ENCODE measurements at places on chromosomes 6 and 20.

DNA sequence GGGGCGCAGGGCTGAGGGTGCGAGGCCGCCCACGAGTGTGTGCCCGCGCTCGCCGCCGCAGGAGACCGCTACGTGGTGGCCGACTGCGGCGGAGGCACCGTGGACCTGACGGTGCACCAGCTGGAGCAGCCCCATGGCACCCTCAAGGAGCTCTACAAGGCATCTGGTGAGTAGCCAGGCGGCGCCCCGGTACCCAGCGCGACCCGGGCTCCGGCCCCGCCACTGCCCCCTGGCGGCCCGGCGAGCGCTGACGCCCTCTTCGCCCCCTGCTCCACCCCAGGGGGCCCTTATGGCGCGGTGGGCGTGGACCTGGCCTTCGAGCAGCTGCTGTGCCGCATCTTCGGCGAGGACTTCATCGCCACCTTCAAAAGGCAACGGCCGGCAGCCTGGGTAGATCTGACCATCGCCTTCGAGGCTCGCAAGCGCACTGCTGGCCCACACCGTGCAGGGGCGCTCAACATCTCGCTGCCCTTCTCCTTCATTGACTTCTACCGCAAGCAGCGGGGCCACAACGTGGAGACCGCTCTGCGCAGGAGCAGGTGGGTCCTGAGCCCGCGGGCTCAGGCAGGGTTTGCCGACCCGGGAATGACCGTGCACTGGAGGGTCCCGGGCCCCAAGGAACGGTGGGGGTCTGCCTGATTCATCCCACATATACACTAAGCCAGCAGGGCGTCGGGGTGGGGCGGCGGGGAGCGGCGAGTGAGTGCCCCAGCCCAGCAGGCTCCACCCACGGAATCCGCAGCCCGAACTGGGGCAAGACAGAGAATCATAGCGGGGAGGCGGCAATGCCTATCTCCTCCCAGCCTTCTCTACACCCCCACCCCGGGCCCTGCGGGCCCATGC, 17.4 kb downstream of the HSPA12B start:
- no peak for DNase-seq

DNA sequence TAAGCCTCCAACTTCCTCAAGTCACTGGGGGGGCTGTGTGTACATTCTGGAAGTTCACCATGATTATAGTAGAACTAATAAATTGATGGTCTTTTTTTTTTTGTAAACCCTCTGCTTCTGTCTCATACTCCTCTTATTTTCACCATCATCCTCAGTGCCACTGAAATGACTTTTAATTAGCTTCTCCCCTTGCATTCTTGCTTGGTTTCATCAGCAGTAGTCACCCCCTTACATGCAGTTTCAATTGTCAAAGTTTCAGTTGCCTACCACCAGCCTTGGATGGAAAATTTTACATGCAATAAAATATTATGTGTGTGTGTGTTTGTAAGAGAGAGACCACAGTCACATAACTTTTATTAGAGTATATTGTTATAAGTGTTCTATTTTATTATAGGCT, 175.8 kb upstream of the BMP5 start:
- no peak for DNase-seq

DNA sequence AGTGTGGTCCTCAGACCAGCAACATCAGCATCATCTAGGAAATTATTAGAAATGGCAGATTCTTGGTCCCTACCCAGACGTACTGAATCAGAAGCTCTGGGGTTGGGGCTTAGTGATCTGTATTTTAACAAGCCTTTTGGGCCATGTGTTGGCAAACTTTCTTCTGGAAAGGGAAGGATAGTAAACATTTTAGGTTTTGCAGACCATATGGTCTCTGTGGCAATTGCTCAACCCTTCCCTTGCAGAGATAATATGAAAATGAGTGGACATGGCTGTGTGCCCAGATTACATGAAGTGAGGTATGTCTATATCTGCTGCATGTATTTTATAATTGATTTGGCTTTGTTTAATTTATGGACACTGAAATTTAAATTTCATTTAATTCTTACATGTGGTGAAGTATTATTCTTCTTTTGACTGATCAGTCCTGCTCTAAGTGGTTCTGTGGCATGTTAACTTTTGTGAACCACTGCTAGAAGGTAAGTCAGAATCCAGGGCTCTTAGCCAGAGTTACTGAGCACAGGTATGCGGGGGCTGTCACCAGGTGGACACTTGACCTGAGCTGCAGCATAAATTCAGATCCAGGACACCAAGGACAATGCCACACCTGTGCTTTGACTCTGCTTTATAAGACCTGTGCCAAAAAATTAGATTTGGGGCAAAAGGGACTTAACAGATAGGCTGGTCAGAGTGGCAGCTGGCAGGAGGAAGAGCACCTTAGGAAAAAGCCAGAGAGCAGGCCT, 43.2 kb downstream of the LY86 start:
- no peak for DNase-seq

DNA sequence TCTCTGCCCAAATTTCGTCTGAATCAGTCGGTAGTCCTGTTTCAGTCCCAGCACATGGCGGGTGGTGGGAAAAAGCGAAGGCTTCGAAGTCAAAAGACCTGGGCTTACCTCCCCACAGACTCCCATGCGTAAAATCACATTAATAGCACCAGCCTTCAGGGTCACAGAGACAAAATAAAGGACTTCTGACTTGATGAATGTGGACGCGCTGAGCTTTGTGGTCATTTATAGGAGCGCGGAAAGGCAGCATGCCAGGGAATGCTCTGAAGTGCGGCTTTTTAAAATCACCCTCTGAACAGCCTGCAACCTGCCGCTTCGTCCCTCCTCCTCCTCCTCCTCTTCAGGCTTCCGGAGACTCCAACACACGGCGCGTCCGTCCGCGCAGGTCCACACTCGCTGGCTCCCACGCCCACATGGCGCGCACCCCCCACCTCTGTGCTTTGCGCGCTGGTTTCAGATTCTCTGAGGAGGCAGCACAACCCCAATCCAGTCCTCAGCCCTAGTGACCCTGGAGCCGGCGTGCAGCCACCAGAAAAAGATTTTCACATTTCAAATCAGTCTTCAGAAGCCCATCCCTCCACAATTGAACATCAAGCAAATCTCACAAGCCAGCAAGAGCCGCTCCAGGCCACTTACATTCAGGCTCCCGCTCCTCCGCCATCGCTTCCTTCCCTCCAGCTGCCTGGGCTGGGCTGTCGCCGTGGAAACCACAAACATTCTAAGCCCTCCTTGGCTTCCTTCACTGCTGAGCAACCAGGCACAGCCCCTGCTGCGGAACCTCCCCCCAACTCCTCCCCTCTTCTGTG, at the start of gene C6orf118:
Gene C6orf118, minus strand, starts transcription at position 680 of the 806 bp plus-strand sequence. Its CDS starts 19 bp downstream, at position 661.
- no peak for DNase-seq

GRCh38 chr6:142932889-142933288, 12.1 kb downstream of the HIVEP2 start:
- DNase-seq = no peak

DNA sequence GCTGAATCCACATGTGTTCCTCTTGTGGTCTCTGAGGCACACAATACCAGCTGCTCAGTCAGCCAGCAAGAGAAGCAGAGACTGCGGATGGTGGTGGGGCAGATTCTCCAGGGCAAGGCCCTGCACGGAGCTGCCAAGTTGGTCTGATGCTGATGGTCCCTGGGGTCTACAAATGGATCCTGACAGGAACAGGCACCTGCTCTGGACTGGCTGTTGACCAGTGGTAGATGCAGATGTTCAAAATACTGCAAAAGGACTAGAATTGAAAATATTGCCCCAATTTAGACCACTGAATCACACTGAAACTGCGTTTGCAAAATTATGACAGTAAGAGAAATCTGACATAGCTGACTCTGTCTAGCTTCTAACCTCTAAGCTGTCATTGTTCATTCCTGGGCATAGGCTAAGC, 29.6 kb upstream of the TUBB2A start:
- no peak for DNase-seq

DNA sequence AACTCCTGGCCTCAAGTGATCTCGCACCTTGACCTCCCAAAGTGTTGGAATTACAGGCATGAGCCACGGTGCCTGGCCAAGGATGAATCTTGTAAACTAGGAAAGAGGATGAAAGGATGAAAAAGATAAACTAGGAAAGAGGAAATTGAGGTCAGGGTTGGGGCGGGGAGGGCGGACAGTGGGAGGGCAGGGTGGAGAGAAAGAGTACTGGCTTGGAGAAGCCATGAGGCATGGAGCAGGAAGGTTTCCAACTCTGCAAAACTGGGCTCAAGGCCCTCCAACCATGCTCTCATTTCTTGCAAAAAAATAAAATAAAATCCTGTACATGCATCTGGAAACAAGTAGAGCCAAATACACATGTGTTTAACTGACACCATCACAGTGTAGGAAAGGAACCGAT, 256.6 kb upstream of the SGK1 start:
- no peak for DNase-seq

GRCh38 chr20:37946946-37947345, 44.0 kb downstream of the VSTM2L start:
- DNase-seq = no peak

DNA sequence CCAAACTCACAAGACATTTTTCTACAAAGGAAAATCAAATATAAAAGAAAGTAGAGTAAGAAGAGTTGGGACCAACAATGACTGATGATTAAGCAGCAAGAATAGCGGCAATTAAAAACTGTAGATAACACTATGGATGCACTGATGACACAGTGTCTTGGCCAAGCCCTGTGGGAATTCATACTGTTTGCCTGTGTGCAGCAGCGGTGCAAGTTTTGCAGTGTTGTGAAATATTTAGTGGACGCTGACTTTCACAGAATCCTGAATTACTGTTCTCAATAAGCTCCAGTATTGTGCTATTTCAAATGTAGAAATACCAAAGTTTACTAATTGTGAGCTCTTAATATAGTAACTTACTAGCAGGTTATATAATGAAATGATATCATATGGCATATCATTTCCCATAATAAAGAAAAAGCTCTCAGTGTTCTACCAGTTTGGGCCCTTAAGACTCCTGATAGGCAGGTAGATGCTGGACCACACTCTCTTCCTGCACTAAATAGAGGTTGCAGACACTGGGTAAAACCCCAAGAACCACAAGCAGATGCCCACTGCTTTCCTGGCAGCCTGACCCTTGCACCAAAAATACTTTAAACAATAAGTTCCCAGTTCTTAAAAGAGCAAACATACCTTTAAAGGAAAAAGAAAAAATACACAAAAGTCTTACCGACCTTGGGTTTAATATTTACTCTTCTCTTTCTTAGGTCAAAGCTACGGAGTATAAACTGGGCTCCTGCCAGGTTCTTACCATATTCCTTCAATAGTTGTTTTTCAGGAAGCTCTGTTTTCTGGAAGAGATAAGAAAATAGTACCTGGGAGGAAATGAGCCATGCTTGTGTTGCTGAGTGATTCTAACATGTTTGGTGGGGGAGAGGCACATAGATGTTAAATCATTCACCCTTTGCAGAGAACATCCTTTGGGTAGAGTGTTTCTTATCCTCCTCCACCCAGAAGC, 41.6 kb downstream of the ANKEF1 start:
- DNase-seq = no peak

DNA sequence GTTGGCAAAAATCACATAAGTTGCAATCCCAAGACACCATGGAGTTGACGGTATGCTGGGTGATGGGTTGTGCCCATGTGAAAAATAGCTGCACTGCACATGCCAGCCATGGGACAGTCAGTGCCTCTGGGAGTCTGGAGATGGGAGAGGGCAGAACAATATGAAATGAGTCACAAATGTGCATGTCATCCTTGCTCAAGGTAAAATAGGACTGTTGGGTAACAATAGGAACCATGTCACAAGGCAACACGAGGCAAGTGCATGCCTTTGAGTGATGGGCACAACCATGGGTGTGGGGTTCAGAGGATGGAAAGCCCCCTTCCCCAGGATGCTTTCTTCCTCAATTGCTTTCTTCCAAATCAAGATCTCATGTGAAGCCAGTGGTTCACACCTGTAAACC, 70.5 kb upstream of the PIM1 start:
- DNase-seq = no peak

DNA sequence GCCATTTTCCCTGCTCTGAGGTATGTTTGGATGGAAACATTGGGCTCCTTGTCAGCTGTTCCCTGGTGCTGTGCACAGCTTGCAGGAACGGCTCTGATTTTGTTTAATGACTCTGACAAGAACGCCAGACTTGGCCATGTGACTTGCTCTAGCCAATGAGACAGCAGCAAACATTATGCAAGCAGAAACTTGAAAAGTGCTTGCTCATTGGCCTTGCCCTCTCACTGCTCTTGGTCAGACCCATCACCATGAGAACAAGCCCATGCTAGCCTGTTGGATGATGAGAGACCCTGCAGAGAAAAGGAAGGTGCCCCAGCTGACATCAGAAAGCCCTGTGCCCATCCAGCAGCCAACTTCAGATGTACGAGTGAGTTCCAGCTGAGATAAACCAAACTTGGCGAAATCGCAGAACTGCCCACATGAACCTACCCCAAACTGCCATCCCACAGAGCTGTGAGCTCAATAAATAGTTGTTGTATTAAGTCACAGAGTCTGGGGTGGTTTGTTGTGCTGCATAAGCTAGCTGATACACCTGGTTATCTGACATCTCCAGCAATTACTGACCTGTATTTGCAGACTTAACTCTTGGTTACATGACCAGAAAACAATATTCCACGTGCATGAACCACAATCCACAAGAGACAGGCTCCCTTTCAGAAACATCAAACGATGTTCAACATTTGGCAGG, 96.9 kb downstream of the JPH2 start:
- peak; percentile 91 for DNase-seq

GRCh38 chr20:10705801-10706459, 32.1 kb upstream of the JAG1 start:
- DNase-seq = peak; percentile 96

DNA sequence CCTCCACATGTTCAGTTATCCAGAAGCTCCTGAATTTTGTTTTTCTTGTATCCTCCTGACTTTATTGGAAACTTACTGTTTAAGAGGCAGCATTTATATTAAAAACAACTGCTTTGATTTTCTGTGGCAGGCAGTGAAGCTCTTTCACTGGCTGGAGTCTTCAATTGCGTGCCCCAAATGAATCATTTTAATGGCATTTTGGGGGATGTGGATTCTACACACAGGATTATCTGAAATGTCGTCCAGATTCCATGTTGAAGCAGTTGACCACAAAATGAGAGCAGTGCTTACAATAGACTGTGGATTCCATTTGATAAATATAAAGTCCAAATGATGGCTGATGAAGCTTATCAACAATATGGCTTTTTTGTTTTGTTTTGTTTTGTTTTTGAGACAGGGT, 41.0 kb upstream of the HIVEP1 start:
- DNase-seq = no peak

- no peak for DNase-seq
Measured at GRCh38 chr6:88311561-88311960, 145.4 kb upstream of the CNR1 start.

DNA sequence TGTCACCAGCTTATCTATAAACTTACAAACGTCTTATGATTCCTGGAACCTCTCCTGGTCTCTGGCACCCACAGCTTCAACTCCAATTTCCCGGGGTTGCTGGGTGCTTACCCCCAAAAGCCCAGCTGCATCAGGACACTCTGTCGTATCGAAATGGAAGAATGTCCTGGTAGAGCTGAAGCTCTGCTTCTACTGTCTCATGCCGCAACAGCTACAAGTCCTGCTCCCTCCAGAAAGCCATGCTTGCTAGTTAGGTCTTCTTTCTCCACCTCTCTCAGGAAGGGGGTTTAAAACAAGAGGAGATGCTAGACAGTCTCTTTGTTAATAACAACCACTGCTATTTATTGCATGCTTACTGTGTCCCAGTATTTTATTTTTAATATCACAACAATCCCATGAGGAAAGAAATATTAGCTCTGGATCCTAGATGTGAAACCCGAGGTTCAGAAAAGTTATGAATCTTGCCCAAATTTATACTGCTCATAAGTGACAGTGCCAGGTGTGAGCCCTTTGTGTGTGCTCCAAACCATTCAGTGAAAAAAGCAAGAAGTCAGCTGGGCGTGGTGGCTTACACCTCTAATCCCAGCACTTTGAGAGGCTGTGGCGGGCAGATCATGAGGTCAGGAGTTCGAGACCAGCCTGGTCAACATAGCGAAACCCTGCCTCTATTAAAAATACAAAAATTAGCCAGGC, 82.3 kb upstream of the GCM1 start:
- no peak for DNase-seq
